Osteocyte (in vitro differentiated cells): ENCODE measurements at places on chromosomes 5 and 9. TPM values are rescaled to one million over a fixed set of nuclear protein-coding genes. Genes with fewer than 3 reads are reported as not detected.

PCDHGC4 gene
- total RNA-seq, result 2.8 and 3.7 TPM in 2 replicates

OGN gene
- total RNA-seq, result 3.9 and 5.5 TPM in 2 replicates

DELE1 gene
- total RNA-seq, result 60.2 and 64.1 TPM in 2 replicates

IFNA7 gene
- not detected in 2 replicates for total RNA-seq

RNF183 gene
- not detected in 2 replicates for total RNA-seq

GARIN3 gene
- total RNA-seq, result not detected in 2 replicates

GRCh38 chr5:85484982-85485574 is 1100.4 kb upstream of the EDIL3 start:
- no peaks in the 10 kb centered on the region for H3K27me3 ChIP-seq
- H3K4me1 ChIP-seq, result no peaks in the 10 kb centered on the region
- DNase-seq, result no peak

DNA sequence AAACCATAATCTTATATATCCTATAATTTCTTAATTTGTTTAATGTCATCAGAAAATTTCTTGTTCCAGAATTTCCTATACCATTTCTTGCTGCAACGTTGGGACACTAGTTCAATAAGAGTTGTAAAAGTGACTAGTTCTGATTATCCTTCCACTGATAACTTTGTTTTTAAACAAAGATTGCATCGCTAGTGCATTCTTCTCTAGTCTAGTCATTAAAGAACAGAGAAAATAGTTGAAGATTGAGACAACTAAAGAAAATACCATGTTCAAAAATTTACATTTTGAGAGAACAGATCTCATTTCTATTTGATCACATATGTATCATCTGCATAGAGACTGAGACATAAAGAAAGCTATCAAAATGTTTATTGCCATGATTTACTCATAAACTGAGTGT is 1888.2 kb downstream of the EFNA5 start:
- no peak overlapping the region for H3K4me3 ChIP-seq
- DNase-seq, result no peak
- H3K27ac ChIP-seq, result no peak overlapping the region
- no peaks in the 10 kb centered on the region for H3K4me1 ChIP-seq
- H3K27me3 ChIP-seq, result no peaks in the 10 kb centered on the region
- no peaks in the 10 kb centered on the region for H3K36me3 ChIP-seq

DNA sequence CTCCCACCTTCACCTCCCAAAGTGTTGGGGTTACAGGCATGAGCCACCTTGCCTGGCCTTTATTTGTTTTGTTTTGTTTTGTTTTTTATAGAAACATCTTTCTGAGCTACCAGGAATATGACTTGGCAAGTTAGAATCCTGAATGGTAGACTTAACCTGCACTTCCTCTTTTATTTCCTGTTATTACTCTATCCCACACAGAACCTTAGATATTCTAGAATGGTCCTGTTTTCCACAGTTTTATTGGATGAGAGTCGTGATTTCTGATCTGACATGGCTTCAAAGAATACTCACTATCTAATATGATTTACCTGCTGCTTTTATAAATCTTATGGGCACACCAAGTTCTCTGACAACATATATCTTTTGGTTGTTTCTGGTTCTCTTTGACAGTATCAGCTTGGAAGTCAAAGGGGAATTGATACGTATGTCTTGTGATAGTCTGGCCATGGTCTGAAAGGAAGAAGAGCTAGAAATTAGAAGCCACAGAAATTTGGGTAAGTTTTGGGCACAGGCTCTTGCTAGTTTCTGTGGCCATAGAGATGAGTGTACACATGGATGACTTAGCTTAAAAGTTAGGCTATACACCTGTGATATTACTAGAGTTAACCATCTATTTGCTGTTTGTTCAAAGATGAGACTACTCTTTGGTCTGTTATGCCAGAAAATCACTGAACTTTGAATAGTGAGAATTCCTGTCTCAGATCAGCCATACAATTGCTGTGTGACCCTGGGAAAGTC is 4.7 kb upstream of the PANK3 start:
- H3K4me3 ChIP-seq, result no peak overlapping the region
- no peak for DNase-seq
- peaks cover 31% of the 10 kb centered on the region for H3K27me3 ChIP-seq
- H3K27ac ChIP-seq, result no peak overlapping the region
- no peaks in the 10 kb centered on the region for H3K36me3 ChIP-seq

- H3K27ac ChIP-seq, result peak overlapping the region; percentile 2
- H3K36me3 ChIP-seq, result no peaks in the 10 kb centered on the region
- no peak overlapping the region for H3K4me3 ChIP-seq
Observed at GRCh38 chr5:12358371-12359090, 454.3 kb upstream of the CTNND2 start.

DNA sequence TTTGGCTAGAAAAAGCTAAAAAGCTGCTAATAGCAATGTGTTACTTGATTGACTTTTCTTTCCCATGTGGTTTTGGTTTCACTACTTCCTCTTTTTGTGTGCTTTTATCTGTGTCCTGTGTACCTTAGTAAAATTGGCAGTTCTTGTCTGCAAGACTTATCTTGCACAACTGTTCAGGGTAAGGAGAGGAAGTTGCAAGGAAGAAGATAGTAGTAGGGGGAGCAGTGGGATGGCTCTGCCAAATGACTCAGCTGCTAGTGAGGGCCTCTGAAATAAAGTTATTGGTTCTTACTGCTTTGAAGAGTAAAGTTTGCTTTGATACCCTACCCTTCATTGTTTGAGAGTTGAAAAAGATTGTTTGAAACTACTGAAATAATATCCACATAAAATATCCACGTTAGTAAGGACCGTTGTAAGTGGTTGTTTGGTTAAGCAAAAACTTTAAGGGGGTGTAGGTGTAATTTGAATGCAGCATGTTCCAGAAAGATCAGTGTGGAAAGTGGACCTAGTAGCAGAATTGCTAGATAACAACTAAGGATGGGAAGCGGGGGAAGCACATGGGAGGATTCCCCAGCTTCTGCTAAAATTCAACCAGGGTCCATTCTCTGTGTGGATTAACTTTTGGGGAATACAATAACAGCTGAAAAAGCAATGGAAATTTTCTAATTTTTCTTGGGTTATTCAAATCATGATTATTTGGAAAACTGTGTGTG is 123.5 kb downstream of the SCAMP1 start:
- peaks cover 45% of the 10 kb centered on the region for H3K36me3 ChIP-seq
- no peak for DNase-seq
- H3K27ac ChIP-seq, result peak overlapping the region; percentile 6
- no peak overlapping the region for H3K4me3 ChIP-seq
- peaks cover 3% of the 10 kb centered on the region for H3K4me1 ChIP-seq

DNA sequence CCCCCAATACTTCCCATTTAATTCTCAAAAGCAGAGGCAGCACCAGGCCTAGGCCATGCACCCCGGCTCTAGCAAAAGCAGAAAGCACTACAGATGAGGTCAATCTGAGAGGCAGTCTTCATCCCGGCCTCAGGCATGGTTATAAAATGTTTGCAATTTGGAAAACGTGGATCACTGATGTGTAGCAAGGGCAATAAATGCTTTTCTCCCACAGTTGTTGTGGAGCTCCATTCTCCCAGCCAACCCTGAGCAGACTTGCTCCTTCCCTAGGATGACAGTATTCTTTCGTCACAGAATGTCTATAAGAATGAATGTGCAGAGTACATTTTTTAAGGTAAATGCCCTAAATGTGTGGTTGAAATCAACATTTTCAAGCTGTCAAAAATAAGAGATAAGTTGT is 157.3 kb upstream of the DAPK1 start:
- peaks cover 60% of the 10 kb centered on the region for H3K4me1 ChIP-seq
- no peaks in the 10 kb centered on the region for H3K36me3 ChIP-seq
- H3K27me3 ChIP-seq, result no peaks in the 10 kb centered on the region
- H3K27ac ChIP-seq, result no peak overlapping the region
- no peak for DNase-seq
- no peak overlapping the region for H3K4me3 ChIP-seq

GRCh38 chr5:82417776-82418607 is 139.8 kb upstream of the RPS23 start:
- no peak for DNase-seq
- no peak overlapping the region for H3K4me3 ChIP-seq
- no peak overlapping the region for H3K27ac ChIP-seq

- H3K4me1 ChIP-seq, result no peaks in the 10 kb centered on the region
- H3K27me3 ChIP-seq, result peaks cover 2% of the 10 kb centered on the region
- no peak for DNase-seq
Observed at GRCh38 chr9:82677086-82677485, 385.9 kb downstream of the RASEF start.

GRCh38 chr5:180471866-180472265 is 22.3 kb upstream of the CNOT6 start:
- H3K27ac ChIP-seq, result no peak overlapping the region
- peaks cover 16% of the 10 kb centered on the region for H3K27me3 ChIP-seq
- no peaks in the 10 kb centered on the region for H3K36me3 ChIP-seq
- H3K4me1 ChIP-seq, result peaks cover 5% of the 10 kb centered on the region

DNA sequence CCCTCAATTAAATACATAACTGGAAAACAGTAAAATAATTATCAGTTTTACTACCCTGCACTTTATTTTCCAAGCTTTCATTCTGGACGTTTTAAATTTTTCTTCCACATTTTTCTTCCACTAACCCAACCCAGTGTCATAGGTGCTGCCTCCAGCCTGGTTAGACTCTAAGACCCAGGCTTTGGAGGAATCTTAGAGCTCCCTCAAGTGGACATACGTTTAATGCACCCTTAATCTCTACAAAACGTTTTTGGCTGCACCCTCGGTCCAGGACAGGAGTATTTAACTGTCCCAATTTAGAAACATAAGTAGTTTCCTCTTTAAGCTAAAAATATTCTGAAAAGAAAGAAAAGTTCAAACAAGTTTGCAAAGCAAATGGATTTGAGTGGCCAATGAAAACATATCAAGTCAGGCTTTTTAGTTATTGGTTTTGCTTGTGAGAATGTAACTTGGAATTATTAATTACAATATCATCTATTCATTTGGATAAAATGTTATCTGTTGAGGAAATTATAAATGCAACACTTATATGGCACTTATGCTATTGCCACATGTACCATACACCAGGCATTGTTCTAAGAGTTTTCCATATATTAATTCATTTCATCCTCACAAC is 38.9 kb downstream of the CDH6 start:
- H3K36me3 ChIP-seq, result peaks cover 56% of the 10 kb centered on the region
- peak overlapping the region; percentile 56 for H3K27ac ChIP-seq
- H3K4me1 ChIP-seq, result peaks cover 93% of the 10 kb centered on the region
- H3K4me3 ChIP-seq, result peak overlapping the region; percentile 34
- no peak for DNase-seq

DNA sequence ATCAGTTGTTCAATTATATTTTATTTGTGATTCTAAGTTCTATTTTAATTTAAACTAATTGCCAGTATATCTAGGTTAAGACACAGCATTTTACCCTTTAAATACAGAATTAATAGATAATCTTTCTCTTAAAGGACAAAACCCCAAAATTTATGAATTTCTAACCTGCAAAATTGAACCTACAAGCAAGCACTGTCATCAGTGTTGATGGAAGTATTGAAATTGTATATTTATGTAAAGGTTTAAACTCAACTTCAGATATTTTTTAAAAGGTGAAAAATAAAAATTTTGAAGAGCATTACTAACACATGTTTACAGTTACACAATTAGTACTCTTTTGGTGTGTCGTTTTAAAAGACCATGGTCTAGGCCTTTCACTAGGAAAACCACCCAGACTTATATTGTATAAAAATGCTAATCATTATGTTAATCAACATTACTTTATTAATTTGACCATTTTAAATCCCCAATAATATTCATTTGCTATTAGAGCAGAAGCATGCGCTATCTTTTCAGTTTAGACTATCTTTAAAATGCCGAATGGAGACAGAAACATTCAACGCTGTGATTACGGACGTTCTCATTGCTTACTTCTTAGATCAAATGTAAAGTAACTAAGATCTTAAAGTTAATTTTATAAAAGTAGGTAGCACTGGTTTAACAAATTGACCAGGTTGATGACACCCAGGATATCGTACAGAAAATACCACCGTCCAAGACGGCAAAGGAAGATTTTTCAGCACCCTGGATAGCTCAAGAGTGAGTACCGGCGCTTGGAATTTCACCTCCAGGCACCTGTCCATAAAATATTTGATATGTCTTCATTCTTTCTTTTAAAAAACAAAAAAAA is 3.2 kb downstream of the OTP start:
- H3K36me3 ChIP-seq, result peaks cover 3% of the 10 kb centered on the region
- peaks cover 85% of the 10 kb centered on the region for H3K27me3 ChIP-seq
- peaks cover 25% of the 10 kb centered on the region for H3K4me1 ChIP-seq
- no peak for DNase-seq
- H3K4me3 ChIP-seq, result no peak overlapping the region
- H3K27ac ChIP-seq, result no peak overlapping the region

- H3K27ac ChIP-seq, result no peak overlapping the region
- no peaks in the 10 kb centered on the region for H3K27me3 ChIP-seq
- H3K4me3 ChIP-seq, result no peak overlapping the region
- H3K4me1 ChIP-seq, result no peaks in the 10 kb centered on the region
- peaks cover 2% of the 10 kb centered on the region for H3K36me3 ChIP-seq
Observed at GRCh38 chr9:127277770-127278169, 13.2 kb downstream of the GARNL3 start.

GRCh38 chr9:90893706-90894105 is 92.1 kb downstream of the SYK start:
- H3K4me3 ChIP-seq, result no peak overlapping the region
- peaks cover 47% of the 10 kb centered on the region for H3K27me3 ChIP-seq
- H3K4me1 ChIP-seq, result peaks cover 3% of the 10 kb centered on the region
- no peaks in the 10 kb centered on the region for H3K36me3 ChIP-seq

- no peaks in the 10 kb centered on the region for H3K36me3 ChIP-seq
- no peak for DNase-seq
- H3K4me3 ChIP-seq, result no peak overlapping the region
- no peak overlapping the region for H3K27ac ChIP-seq
- H3K4me1 ChIP-seq, result no peaks in the 10 kb centered on the region
Observed at GRCh38 chr9:29422438-29422837, 1849.2 kb upstream of the C9orf72 start.

DNA sequence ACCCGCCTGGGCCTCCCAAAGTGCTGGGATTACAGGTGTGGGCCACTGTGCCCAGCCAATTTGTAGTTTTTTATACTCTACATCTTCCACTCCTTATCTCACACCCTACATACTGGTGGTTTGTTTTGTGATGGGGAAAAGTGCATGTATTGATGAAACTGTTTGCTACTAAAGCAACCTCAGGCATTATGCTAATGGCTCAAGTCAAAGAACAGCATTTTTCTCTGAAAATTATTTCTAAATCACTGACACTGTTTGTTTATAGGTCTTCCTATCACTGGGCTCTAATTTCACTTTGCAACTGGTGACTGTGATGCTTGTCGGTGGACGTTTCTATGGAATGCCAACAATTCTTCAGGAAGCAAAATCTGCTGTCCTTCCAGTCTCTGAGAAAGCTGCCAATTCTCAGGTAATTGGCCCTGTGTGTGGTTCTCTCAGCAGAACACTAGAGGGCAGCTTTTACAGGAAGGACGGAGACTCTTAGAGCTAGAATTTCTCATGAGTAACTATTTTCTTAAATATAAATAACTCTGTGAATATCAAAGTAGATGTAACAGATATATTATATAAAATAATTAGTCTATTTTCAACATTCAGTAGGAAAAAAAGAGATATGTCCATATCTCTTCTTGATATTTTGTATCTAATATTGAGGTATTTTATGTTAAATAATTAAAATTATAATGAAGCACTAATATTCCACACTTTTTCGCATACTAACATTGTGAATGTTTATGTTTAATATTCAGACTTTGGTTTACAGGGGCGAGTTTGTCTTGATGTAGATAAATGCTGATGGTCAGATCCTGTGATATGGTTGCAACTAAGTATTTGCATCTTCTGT is 244.1 kb downstream of the ADGRV1 start:
- H3K27ac ChIP-seq, result no peak overlapping the region
- no peaks in the 10 kb centered on the region for H3K4me1 ChIP-seq
- no peak overlapping the region for H3K4me3 ChIP-seq
- H3K36me3 ChIP-seq, result no peaks in the 10 kb centered on the region
- no peak for DNase-seq

GRCh38 chr9:132235894-132236661 is 74.2 kb downstream of the NTNG2 start:
- H3K4me1 ChIP-seq, result no peaks in the 10 kb centered on the region
- no peaks in the 10 kb centered on the region for H3K36me3 ChIP-seq
- H3K27me3 ChIP-seq, result peaks cover 19% of the 10 kb centered on the region
- H3K4me3 ChIP-seq, result no peak overlapping the region
- DNase-seq, result peak; percentile 91
- H3K27ac ChIP-seq, result no peak overlapping the region
